ENCODE measurements at places on chromosomes 12 and 14.

- DNase-seq: no peak
Observed at GRCh38 chr14:50590464-50590863, 30.5 kb downstream of the ATL1 start.

- no peak for DNase-seq
Observed at GRCh38 chr14:31492759-31493498, 5.1 kb upstream of the GPR33 start.

DNA sequence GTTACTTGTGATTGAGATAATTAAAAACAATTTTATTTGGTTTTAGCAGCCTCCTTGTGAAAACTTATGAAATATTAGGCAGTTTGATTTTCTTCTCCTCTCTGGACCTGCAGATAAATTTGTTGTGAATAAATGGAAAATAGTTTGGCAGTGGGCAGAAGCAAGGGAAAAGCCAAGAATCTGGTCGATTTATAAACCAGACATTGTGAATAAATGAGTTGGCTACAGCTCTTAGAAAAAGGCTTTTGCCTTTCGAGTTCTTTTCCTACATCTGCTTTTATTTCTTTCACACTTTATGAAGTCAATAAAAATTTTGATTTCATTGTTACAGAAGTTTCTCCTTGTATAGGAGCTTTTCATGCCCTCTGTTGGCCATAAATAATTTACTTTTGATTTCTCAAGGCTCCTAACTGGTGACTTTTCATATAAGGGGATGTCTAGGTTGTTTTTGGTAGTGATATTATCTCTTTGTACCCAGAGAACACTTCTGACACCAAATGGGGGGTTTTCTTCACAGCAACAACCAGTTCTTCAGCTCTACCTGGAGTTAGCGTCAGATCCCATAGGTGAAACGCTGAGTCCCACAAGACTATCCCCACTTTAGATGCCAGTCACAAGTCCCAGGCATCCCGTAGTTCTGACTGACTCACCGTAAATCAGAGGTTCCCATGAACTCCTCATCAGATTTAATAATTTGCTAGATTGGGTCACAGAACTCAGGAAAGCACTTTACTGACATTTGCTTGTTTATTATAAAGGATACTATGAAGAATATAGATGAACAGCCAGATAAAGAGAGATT, 136.5 kb upstream of the DNM1L start:
- no peak for DNase-seq

- no peak for DNase-seq
Observed at GRCh38 chr14:34027130-34027989, 76.5 kb upstream of the EGLN3 start.

- no peak for DNase-seq
Observed at GRCh38 chr12:96652870-96653269, 163.5 kb downstream of the CFAP54 start.

GRCh38 chr12:1935700-1936378, 17.4 kb upstream of the CACNA2D4 start:
- DNase-seq: no peak

- DNase-seq: no peak
Observed at GRCh38 chr12:12331896-12332295, 18.1 kb downstream of the MANSC1 start.

GRCh38 chr12:72406111-72406510, 133.9 kb downstream of the TRHDE start:
- DNase-seq: no peak

GRCh38 chr12:64147011-64147631, 75.0 kb downstream of the KICS2 start:
- no peak for DNase-seq

- peak; percentile 57 for DNase-seq
Observed at GRCh38 chr12:15979096-15980092, 68.3 kb downstream of the DERA start.

GRCh38 chr14:70908935-70909641, 1.8 kb downstream of the PCNX1 start:
- DNase-seq: no peak

DNA sequence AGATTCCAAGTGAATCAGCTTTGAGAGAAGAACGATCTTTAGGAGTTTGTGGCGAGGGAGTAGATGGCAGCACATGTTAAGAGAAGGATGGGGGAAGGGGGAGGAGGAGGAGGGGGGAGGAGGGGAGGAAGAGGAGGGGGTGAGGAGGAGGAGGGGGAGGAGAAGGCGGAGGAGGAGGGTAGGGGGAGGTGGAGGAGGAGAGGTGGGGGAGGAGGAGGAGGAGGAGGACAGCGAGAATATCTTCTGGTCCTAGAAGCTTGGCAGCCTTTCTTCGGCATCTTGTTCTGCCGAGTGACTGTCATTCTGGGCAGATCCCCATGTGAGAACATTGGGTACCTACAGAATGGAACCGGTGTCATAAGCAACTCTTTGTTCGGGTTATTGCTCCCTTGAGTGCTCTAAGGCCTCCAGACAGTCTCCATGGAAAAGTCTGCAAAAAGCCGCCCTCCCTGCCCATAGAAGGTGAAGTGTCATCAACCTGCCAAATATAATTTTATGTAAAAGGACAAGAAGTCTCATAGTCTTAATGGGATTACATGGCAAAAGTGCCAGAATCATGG, 6.9 kb downstream of the RFC5 start:
- no peak for DNase-seq

DNA sequence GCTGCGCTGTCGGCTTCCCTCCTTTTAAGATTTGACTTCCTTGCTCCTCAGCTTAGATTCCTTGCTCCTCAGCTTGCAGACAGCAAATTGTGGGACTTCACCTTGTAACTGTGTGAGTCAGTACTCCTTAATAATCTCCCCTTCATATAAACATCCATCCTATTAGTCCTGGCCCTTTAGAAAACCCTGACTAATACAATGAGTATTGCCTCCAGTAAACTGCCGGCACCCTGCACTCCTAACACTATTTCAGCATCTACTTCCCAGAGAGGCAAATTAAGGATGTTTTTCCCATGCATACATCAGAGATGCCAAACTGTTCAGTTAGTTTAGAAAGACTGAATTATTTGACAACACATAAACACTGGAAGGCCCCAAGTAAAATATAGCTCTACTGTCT, 611.3 kb upstream of the TMEM132C start:
- DNase-seq: peak; percentile 75

GRCh38 chr12:95574799-95575452, 23.6 kb upstream of the USP44 start:
- DNase-seq: peak; percentile 53

GRCh38 chr12:41076114-41076513, 112.0 kb upstream of the PDZRN4 start:
- DNase-seq: no peak

GRCh38 chr12:5861416-5861815, 83.6 kb downstream of the ANO2 start:
- no peak for DNase-seq

DNA sequence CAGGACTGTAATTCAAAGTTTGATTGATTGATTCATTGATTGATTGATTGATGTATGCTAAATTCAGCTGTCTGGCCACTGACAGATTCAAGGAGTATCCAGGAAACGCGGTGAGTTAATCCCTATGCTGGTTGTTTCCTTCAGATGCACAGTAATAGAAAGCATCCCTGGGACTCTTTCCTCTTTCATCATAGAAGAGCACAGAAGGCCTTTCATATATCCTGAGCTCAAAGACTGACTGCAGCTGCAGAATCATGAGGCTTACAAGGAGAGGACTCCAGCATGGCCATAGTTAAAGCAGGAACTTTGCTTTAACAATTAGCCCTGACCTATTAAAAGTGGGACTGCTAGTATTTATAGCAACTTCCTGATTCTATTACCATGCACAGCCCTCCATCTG, 187.7 kb upstream of the TMTC1 start:
- no peak for DNase-seq

DNA sequence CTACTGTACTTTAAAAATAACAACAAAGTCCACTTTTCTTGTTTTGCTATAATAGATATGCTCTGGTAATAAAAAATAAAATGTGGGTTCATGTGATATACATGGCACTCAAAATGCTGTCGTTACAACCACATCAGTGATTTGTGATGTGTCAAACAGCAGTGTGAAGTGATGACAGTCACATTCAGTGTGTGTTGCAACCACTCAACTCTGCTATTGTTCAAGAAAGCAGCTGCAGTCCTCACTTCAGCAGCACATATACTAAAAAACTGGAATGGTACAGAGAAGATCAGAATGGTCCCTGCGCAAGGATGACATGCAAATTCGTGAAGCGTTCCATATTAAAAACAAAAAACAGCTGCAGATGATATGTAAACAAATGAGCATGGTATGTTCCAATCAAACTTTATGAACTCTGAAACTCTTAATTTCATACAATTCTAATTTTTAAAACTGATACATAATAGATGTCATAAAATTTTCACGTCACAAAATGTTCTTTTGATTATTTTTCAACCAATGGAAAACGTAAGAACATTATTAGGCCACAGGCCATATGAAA, 6.7 kb downstream of the TRMT5 start:
- DNase-seq: no peak

- DNase-seq: peak; percentile 30
Observed at GRCh38 chr12:62481843-62482540, 15.4 kb downstream of the MON2 start.

GRCh38 chr12:124772289-124773170, 91.1 kb downstream of the SCARB1 start:
- no peak for DNase-seq

DNA sequence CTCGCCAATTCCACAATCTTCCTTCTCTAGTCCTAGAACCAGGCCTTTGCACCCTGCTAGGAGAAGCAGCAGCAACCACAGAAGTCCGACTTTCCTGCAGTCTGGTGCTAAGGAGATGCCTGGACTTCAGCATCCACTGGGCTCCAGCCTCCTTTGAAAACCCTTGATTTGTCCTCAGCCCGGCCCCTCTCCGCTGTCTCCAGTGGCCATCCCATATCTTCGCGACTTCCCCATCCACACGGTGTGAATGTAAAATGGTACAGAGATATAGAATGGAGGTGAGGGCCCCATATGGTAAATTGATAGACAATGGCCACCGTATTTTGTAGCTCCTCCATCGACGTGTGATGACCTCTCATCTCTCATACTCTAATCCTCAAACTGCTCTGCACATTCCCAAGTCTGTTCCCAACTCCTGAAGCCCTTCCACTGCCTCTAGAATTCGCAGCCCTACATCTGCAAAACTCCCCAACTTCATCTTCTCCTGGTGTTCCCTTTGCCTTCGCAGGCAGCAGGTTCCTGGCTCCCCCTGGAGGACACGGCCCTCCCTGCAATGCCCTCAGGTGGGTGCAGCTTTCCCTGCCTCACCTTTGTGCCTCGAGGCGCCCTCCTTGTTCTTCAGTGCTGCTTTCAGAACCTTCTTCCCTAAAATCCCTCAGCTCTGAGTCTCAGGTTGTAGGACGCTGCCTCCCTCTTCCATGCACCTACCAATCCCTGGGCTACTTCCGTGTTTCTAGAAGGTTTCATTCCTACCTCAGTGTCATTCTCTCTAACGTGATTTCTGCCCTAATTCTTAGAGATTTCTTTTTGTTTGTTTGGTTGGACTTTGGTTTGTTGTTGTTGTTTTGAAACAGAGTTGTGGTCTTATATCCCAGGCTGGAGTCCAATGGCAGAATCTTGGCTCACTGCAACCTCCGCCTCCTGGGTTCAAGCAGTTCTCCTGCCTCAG, 36.7 kb downstream of the TMBIM6 start:
- DNase-seq: peak; percentile 59

GRCh38 chr12:110342157-110342556, 61.1 kb downstream of the ATP2A2 start:
- no peak for DNase-seq

Measured in AG08396 (cell line).